ENCODE measurements at places on chromosomes 1 and 21.

DNA sequence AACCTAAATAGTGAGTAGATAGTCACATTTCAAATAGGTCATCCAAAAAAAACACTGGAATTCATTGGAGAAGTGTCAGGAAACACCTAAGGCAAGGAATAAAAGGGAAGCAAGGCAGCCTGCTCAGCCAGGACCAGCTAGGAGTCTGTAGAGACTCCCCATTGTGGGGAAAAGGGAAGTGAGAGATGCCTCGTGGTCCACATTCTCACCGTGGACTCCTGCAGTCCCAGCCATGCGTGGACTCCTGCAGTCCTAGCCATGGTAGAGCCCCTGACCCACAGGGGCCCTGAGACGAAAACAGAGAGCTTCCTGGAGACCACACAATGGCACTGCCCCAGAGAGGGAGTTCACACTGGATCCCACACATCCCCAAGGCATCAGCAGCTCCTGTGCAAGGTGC, 97.5 kb downstream of the LRIG2 start:
- no peak for DNase-seq

DNA sequence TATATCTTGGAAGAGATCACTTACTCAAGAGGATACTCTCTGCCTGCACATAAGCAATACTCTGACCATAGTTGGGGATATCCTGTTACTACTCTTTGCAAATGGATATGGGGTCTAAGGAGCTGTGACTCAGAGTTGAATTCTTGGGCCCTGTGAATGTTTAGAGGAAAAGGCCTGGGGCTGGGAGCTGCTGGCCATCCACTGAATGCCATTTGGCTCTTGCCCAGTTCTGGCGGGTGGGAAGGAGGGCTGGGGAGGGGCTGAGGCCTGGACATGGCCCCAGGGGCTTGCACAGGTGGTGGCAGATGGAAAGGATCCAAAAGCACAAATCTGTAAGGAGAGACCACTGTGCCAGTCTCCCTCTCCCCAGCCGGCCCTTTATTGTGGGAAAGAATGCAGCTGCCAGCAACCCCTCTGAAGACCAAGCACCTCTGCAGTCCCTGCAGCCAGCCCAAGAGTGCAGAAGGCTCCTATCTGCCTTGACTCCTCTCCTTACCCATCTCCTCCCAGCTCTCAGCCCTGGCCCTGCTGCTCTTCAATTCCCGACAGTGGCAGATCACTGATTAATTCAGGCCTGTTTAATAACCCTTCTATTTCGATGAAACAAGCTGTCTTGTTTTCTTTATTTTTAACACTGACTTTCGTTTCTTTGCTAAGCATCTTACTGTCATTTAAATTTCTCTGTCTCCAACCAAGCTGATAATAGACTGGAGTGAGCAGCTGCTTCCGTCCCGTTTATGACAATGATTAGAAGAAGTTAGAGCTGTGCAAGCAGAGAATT, 12.1 kb downstream of the PLXNA2 start:
- DNase-seq = no peak

- DNase-seq = no peak
Observed at GRCh38 chr1:226420897-226421296, 13.0 kb upstream of the PARP1 start.

GRCh38 chr1:226625832-226626576, 77.4 kb downstream of the STUM start:
- no peak for DNase-seq

GRCh38 chr1:205422993-205423642, 1.3 kb upstream of the LEMD1 start:
- DNase-seq = no peak

Data from CD4-positive, alpha-beta T cell treated with Interleukin-6 for 4 hours (primary cell).